ENCODE measurements at places on chromosomes 4 and X.

- no peak for DNase-seq
Measured at GRCh38 chrX:100600758-100601157, 16.0 kb downstream of the TNMD start.

GRCh38 chrX:147072747-147073146, 258.2 kb upstream of the CXorf51A start:
- DNase-seq = no peak

GRCh38 chrX:133493366-133493765, 78.1 kb upstream of the GPC4 start:
- DNase-seq = no peak

DNA sequence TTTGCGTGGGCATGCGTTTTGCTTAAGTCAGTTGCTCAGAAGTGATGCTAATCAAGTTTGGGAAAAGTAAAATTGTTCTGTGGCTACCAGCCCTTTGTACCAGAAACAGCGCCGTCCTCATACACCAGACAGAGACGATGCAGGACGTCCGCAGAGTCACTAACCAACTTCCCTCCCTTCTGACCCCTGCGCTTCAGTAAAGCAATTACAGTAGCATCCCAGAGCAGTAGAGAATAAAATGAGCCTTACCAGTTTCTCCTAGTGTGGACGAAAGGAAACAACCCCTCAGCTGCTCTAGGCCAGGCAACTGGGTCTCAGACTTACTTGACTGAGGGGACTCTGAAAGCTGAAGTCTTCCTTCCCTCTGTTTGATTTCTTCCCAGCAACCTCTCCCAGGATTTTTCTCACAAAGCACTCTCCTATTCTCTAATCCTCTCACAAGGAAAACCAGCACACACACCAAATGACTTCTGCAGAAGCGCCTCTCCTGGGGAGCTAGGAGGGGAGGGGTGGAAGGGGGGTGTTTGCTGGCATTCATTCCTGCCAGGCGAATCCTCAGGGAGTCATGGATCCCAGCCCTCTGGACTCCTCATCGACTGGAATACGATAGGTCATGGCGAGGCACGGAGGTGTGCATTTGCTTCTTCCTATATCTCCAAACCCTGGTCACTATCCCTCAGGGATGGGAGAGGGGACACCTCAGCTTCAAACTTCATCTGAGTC, 56.0 kb upstream of the MID1 start:
- no peak for DNase-seq

- peak; percentile 43 for DNase-seq
Measured at GRCh38 chr4:182448281-182449151, 205.3 kb downstream of the TENM3 start.

DNA sequence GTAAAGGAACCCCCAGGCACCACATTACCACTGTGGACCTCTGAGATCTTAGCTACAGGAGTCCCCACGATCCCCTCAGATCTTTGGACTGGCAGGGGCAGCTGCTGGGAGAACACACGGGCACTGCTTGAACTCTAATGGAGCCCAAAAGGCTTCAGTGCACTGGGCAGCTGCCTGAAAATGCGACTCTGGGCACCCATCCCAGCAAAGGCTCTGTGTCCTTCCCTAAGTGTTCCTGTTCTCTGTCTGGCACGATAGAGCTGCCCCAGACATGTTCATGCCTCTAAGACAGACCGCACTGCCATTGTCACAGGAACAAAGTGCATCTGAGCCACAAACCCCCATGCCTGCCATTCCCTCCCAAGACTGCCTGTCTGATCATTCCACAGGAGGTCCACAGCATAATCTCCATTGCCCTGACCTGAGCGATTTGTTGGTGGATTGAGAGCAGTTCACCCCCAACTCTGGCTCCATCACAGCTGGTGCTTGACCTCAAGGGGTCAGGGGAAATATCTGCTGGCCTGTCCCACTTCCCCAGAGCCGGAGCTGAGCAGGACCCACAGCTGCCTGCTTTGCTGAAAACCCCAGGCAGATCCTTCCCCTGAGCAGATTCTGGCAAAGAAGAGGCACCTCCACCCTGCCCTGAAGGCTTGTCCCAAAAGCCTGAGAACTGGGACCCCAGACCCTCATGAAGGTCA, 436.0 kb upstream of the INTU start:
- no peak for DNase-seq

GRCh38 chrX:151398346-151398745, 1.3 kb downstream of the VMA21 start:
- DNase-seq = no peak

GRCh38 chr4:114312338-114312737, 286.3 kb upstream of the UGT8 start:
- no peak for DNase-seq

DNA sequence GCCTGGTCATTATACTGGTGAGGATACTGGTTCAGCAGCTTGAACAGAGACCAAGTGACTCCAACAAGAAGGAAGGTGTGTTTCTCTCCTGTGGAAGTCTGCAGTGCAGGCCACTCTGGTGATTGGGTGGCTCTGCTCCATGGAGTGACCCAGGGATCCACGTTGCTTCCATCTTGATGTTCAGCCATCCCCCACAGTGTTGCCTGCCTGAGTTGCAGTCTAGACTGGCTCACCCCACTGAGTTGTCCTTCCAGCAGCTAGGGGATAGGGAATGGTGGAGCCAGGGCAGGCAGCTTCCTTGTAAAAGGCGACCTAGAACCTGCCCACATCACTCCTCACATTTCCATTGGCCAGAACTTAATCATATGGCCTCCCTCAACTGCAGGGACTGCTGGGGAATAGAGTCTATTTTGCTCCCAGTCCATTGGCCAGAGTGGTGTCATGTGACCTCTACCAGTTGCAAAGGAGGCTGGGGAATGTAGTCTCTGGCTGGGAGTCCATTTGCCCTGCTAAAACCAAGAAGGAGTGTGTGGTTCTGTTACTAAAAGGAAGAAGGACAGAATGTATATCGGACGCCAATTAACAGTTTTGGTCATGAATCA, 8.0 kb downstream of the MAN2B2 start:
- DNase-seq = peak; percentile 12

- DNase-seq = no peak
Measured at GRCh38 chr4:14262221-14262620, 634.7 kb upstream of the BOD1L1 start.

DNA sequence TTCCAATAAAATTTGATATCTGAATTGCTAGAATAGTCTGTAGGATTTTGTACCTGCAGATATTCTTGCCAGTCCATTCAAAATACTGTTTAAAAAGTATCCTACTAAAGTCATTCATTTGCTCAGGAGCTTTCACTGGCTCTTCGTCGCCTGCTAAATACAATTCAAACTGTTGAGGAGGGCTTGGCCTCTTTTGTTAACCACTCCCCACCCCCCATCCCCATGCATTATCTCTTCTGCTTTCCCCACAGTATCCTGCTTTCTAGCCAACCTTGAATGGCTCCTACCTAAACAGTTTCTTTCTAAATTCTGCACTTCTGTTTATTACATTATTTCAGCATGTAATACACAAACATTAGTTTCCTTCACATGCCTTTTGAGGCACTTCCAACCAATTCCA, 230.8 kb downstream of the CPE start:
- no peak for DNase-seq

GRCh38 chr4:94534401-94535312, 82.9 kb downstream of the PDLIM5 start:
- no peak for DNase-seq

- no peak for DNase-seq
Measured at GRCh38 chrX:2495595-2495994, 5.2 kb downstream of the DHRSX start.

DNA sequence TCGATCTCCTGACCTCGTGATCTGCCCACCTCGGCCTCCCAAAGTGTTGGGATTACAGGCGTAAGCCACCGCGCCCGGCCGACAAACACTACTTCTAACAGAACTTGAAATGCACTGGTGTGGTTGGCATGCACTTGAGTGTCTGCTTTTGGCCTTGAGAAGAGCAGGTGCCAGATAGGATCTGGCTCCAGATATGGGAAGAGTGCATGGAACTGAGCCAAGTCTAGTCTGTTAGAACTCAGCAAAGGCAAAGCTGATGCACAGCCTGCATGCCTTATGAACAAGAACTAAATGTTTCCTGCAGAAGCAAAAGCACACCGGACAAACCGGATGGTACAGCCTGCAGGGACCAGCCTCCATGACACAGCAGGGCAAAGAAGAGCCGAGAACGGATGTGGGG, 35.1 kb upstream of the TBL1X start:
- DNase-seq = no peak

DNA sequence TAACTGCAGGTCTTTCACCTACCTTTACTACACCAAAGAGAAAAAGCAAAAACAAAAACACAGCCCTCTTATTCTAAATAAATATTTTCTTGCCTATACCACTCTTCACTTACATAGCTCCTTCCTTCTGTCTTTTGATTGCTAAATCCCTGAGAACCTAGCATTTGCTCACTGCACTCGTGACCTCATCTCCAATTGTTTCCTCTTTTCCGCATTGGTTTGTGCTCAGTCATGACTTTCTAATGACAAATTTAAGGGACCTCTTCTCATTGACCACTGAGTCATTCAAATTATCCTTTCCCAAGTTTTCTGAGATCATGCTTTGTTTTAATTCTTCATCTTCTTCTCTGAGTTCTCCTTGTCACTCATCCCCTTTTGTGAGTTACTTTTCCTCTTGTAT, 1697.1 kb downstream of the STIM2 start:
- no peak for DNase-seq

DNA sequence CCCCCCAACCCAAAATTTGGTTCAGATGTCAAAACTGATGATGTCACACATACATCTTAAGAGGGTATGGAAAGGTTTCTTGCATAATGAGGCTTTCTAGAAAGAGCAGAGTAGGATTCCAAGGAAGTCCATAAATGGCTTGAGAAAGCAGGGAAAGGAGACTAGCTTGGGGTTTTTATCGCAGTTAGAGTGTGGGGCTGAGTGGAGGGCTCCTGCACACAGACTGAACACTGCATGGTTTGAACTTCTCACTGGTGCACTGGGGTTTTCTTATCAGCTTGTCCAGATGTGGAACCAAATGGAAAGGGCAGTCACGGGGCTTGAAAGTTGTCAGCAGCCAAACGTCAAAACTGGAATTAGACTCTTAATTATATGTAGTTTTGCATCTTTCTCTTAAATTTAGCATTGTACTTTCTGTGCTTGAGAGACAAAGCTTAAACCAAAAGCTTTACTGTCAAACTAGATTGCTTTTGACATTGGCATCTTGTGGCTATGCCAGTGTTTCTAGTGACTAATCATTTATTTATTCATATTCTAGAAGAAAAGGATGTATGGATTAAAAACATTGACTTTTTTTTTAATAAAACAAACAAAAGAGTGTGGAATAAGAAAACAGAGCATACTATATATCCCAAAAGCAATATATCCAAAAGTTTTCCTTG, 78.3 kb upstream of the STIM2 start:
- no peak for DNase-seq

DNA sequence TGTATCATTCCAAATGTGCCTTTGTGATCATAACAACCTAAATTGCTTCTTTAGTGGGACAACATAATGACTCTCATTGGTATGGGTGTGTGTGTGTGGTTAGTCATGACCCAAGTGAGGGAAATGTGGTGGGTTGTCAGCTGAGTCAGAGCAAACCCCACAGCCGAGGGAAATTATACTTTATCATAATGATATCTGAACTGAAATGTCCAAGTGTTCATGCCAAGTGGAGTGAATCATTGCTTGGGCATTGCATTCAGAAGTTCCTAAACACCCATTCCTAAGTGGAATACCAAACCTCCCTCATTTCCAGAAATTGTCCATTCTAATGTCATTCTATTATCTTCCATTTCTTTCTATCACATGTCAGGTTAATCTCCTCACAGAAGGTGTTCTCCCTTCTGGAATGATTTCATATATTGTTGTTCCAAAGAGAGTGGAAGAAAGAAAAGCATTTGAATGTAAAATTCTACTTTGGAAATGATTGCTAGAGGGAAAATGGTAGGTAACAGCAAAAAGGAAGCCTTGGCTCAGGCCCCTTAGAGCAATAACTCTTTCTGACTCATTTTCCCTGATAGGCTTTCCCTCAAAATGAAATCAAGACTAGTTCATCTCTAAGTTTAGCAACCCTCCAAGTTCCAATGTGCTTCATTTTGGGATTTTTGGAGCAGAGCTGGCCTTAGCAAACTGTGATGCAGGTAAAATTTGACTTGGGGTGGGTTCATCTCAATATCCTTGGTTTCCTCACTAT, 230.7 kb upstream of the KCNIP4 start:
- no peak for DNase-seq

DNA sequence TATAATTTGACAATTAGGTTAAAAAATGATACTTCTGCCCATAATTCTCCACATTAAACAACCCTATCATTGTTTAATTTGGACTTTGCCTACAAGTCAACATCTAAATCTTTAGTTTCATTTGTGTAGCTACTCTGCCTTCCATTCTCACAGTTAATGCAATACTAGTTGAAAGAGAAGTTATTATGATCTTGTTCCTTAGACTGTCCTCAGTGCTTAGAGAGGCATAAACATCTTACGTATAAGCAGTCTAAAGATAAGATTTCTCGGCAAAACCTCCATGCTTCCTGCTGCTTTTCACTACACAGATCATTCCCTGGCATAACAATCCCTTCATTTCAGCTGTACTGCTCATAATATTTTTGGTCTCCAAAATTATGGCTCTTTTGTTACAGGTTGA, 105.1 kb upstream of the CAMK2D start:
- no peak for DNase-seq

- no peak for DNase-seq
Measured at GRCh38 chr4:76950956-76951671, 1.6 kb downstream of the SEPTIN11 start.

DNA sequence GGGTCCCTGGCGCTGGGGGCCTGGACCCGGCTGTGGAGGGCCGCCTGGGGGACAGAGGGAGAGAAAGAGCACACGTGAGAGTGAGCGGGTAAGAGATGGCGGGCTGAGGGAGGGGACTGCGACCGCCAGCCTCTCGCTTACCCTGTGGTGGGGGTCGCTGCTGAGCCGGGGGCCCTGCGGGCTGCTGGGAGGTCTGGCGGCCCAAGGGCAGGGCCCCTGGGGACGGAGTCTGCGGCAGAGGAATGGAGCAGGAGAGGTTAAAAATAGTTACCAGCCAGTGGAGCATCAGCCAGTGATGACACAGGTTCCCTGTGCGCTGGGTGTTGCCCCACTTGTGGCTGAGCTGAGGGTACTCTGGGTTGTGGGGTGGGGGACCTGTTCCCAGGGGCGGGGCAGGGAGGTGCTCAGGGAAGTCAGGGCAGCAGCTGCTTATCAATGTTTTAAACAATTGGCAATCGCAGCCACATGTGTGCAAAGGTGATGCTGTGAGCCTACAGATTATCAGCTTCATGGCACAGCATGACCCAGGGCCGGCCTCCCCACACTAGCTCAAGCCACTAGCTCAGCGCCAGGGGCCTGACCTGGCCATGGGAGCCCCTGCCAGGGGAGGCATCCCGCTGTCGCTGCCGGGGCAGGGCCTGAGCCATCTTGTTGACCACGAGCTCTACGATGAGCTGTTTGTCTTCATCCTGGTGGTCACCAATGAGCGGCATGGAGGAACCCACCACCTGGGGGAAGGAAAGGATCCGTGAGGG, 7.5 kb upstream of the TIMP1 start:
- DNase-seq = no peak

DNA sequence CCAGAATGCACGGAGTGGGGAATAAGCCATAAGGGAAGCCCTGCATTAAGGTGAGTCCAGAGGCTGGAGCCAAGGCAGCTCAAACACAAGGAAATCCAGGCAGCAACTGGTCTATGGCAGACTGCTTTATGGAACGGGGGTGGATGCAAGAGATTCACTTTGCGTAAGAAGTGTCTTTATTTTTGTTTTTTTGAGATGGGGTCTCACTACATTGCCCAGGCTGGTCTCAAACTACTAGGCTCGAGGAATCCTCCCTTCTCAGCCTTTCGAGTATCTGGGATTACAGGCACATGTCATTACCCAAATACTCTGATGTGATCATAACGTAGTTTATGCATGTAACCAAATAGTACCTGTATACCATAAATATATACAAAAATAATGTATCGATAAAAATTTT, 199.5 kb downstream of the MAML3 start:
- no peak for DNase-seq
